CD4-positive, CD25-positive, alpha-beta regulatory T cell (primary cell): ENCODE measurements at places on chromosomes 3 and 15. TPM values are rescaled to one million over a fixed set of nuclear protein-coding genes. Genes with fewer than 3 reads are reported as not detected.
A peak's percentile ranks its signal among the peaks of the same experiment; 100 is the strongest.

- no peak for DNase-seq
These were observed 25.4 kb upstream of the TRPM7 start for GRCh38 chr15:50712018-50712417.

The PLA2G4B gene
- 30.1 TPM for total RNA-seq

GRCh38 chr15:101481917-101482525 is 7.5 kb downstream of the PCSK6 start:
- no peak for DNase-seq

DNA sequence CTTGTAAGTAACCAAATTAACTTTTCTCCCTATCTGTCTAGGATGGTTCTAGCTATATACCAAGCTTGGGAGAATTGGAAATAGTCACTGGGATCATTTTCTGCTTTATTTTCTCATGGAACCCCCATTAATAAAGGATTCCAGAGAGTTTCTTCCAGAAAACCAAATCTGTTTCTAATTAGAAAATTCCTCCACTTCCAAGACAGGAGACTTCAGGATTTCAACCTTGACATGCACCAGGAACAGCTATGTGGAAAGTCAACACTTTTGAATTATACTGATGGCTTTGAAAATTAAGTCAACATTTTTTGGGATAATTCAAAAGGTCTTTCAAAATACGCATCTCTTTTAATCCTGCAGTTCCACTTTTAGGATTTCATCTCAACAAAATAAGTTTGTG is 138.3 kb downstream of the MEX3B start:
- DNase-seq, result no peak

DNA sequence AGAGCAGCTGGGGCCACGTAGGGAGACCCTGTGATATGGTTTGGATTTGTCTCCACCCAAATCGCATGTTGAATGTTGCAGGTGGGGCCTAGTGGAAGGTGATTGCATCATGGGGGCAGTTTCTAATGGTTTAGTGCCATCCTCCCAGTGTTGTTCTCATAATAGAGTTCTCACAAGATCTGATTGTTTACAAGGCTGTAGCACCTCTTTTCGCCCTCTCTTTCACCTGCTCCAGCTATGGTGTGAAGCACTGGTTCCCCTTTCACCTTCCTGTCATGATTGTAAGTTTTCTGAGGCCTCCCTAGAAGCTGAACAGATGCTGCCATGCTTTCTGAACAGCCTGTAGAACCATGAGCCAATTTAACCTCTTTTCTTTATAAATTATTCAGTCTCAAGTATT is 198.9 kb upstream of the CBLB start:
- no peak for DNase-seq

- no peak for DNase-seq
These were observed 336.2 kb downstream of the ERC2 start for GRCh38 chr3:56131974-56132590.

- DNase-seq, result no peak
These were observed 15.4 kb upstream of the CX3CR1 start for GRCh38 chr3:39295184-39295775.

The ZDHHC23 gene
- total RNA-seq, result 7.4 TPM

- DNase-seq, result no peak
These were observed 76.1 kb upstream of the PLSCR4 start for GRCh38 chr3:146326875-146327543.

GRCh38 chr3:30667280-30667651 is 60.9 kb downstream of the TGFBR2 start:
- DNase-seq, result no peak

DNA sequence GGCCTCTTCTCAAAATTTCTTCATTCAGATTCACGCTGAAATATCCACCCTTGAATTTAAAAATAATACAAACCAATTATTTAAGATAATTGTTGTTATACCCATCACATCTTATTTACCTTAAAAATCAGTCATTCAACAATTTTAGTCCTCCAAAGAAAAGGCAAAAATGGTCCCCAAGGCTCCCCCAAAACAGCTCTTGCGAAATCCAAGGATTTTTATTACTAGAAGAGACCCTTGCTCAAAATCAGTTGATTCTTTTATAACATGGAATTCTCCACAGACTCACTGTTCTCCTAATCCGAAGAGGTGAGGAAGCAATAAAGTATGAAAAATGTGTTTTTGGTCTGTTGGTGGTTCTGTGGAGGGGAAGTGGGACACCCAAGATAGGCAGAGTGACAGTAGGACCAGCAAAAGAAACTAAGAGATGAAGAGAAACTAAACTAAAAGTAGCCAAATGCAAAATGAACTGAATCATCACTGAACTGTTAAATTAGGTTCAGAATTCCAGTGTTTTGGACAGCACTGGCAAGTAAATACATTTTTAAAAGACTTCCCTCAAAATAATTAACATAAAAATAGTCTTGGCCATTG is 19.1 kb upstream of the PLCH1 start:
- DNase-seq, result no peak

DNA sequence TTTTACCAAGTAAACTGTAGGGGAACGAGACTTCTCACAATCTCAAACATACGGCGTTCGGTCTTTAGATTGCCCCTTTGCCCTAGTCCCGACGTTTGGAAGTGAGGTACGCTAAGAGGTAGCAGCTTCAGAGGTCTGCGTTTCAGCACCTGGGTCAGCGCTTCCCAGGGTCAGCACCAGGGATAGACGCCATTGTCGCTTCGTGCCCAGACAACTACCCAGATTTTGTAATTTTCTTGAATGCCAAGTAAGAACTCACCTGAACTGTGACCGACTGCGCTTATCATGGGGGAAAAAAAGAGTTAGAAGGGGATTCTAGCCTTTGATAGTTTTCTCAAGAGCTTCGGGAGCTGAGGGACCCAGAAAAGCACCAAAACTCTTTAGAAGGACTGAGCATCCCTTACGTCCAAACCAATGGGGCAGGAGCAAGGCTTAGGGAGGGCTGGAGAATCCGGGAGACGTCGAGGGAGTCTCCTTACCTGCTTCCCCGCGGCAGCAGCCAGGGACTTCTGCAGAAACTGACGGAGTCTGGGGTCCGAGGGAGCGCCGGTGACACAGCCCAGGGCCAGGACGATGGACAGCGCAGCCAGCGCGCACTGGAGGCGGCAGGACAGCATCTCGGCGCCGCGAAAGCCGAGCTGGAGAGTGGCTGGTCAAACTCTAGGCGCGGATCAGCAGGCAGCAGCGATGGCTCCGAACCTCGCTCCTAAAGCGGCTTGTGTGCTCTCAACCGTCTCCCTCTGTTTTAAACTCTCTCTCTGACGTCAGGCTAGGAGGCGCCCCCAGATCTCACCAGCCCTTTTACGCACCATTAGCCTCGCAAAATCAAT is at the start of gene SST:
Gene SST (minus strand): TSS at position 720 of the 830 bp plus-strand sequence. CDS start 103 bp downstream, at position 617.
- no peak for DNase-seq

- no peak for DNase-seq
These were observed 1.3 kb downstream of the FXR1 start for GRCh38 chr3:180913581-180914404.

DNA sequence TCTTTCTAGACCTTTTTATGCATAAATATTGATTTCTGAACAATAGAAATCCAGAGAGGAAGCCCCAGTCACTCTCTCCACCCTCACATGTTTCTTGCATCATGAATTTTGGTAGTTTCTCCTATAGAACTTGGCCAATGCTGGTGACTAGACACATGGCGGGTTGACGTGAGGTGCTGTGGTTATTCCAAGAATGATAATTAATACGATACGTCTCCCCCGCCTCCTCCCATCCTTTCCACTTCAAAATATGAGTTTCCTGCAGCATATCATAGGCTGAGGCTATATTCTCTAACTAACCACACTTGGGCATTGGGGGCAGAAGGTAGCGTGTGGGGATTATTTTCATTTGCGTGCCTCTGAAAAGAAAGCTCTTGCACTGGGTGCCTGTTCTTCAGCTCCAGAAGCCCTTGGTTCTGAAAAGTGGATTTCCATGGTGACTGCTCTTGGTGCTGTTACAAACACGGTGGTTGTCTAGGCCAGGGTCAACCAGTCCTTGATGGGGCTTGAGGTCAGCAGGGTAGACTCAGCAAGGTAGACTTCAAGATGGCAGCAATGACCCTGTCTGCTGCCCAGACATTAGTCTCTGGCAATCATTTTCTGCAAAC is 5.3 kb downstream of the TNFSF10 start:
- DNase-seq, result peak; percentile 88

The TMCO5A gene
- total RNA-seq, result not detected

- no peak for DNase-seq
These were observed 452.1 kb upstream of the PPP2R3A start for GRCh38 chr3:135513106-135514059.
